ENCODE measurements at places on chromosomes 16 and 17.

- no peak for DNase-seq
Measured at GRCh38 chr16:12729448-12729847, 74.2 kb downstream of the CPPED1 start.

DNA sequence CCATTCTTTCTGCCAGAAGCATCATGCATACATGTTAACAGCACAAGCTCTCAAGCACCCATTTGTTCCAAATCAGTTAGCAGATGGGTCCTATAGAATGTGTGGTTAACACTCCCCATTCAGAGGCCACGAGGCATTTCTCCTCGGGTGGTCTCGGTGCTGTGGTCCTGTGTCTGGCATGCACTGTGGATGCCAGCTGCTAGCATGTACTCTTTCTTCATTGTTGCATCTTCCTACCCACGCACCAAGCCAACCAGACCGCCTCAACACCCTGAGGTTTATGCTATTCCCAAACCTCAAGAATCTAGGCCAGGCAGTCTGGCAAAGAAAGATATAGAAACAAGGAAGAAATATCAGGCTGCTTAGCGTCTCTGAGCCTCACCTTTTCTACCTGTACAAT, 27.8 kb upstream of the MRTFB start:
- no peak for DNase-seq

DNA sequence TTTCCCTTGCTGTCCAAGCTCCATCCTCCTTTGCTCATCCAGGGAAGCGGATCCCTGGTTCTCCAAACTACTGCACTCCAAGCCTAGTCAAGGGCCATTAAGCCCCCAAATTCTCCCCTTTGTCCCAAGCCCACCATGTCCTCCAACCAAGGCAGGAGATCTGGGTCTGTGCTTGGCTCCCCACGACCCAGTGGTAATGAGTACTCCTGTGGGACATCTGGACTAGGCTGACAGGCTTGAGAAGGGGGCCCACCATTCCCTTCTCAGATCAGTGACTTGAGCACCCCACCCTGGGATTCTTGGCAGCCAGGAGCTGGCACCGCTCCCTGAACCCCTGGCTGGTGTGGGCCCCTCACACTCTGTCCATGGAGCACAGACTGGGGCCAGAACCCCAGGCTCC, 17.1 kb downstream of the OSBPL7 start:
- no peak for DNase-seq

- DNase-seq, result no peak
Measured at GRCh38 chr16:71364133-71364681, 5.7 kb downstream of the CALB2 start.

DNA sequence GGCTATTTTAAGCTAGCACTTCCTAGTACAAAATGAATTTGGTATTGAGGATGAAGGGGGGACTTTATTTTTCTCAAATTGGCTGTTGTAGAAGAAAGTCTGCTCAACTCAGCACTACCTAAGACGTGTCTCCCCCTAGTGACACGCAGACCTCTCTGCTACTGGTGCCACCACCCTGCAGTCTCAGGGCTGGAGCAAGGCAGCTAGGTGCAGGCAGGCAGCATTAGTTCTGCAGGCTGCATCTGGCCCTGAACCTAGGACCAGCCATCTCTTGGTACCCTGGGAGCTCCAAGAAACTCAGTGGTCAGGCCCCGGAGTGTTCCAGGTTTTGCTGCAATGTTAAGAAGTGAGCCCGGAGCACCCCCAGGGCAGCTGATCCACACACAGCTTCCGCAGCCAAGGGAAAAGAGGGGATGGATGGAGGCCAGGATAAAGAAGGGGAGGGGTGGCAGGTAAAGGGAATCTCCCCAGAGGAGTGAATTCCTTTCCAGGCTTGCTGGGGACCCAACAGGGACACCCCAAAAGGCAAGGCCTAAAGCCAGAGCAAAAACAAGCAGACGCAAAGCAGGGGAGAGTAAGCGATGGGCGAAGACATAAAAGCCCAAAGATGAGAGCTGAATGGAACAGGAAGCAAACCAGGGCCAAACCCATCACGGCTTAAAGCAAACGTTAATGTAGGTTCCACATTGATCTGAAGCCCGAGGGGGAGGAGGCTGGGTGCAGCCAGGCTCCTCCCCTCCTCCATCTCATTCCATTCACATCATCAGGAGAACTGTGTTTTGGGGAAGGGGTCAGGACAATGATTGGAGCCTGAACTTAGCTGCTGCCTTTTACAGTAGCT, 200.5 kb downstream of the ZFHX3 start:
- DNase-seq, result no peak

- no peak for DNase-seq
Measured at GRCh38 chr16:73196670-73197069, 148.7 kb upstream of the ZFHX3 start.

- DNase-seq, result no peak
Measured at GRCh38 chr17:32882734-32883133, 5.8 kb upstream of the MYO1D start.

DNA sequence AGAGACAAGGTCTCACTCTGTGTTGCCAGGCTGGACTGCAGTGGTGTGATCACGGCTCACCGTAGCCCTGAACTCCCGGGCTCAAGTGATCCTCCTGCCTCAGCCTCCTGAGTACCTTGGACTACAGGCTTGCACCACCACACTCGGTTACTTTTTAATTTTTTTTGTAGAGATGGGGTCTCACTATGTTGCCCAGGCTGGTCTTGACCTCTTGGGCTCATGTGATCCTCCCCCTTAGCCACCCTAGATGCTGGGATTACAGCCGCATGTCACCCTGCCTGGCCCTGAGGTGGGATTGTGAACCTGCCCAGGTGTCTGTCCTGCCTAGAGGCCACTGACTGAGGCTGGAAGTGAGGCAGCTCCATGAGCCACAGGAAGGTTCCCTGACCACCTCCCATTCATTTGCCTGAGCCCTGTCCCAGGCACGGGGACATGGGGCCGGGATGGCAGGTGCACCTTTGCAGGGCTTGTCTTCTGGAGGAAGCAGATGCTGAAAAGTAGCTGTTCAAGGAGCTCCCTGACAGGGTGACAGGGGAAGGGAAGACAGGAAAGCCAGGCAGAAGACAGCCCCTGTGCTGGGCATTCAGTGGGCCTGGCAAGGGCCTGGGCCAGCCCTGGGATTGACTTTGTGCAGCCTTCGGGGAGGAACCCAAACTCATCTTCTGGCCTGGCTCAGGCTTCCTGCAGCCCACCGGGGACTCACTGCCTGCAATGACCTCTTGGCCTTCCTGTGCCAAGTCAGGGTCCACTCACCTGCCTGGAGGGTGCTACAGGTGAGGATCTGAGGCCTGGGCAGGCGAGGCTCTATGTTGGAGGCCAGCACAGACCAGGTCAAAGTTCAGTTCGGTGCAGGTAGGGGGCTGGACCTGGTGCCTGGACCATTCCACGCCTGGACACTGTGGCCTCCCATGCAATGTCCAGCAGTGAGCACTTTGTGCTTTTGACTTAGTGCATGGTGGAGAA, 8.1 kb upstream of the NOTUM start:
- no peak for DNase-seq

- no peak for DNase-seq
Measured at GRCh38 chr16:68086860-68087268, 1.7 kb downstream of the NFATC3 start.

GRCh38 chr16:85867189-85867588, 31.8 kb upstream of the IRF8 start:
- no peak for DNase-seq

GRCh38 chr16:50002190-50002589, 22.8 kb upstream of the CNEP1R1 start:
- no peak for DNase-seq

DNA sequence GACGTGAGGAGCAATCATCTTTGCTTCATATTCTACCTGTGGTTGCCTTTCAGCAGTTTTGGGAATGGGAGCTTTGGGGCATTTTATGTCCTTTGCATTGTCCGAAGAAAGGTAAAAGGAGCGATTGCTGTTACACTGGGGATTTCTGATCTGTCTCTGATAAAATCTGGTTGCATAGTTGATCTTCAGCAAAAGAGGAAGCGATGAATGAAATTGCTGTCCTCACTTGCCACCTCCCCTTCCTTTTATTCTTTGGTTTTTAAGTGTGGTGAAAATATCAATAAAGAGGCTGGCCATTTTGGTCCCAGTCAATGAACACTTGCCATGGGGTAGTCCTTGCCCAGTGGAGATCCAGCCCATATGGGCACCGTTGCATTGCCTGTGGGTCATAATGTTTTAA, 236.8 kb downstream of the MSI2 start:
- DNase-seq, result no peak

- no peak for DNase-seq
Measured at GRCh38 chr16:13393816-13394215, 492.4 kb downstream of the SHISA9 start.

GRCh38 chr17:76579281-76579680, 6.4 kb downstream of the ST6GALNAC2 start:
- no peak for DNase-seq

All from stimulated activated CD8-positive, alpha-beta memory T cell treated with anti-CD3 and anti-CD28 coated beads, Interleukin-7, amount 100 ng/mL, for 4 hours (primary cell).